ENCODE measurements at places on chromosomes 11 and 22.
A peak's percentile ranks its signal among the peaks of the same experiment; 100 is the strongest.

DNA sequence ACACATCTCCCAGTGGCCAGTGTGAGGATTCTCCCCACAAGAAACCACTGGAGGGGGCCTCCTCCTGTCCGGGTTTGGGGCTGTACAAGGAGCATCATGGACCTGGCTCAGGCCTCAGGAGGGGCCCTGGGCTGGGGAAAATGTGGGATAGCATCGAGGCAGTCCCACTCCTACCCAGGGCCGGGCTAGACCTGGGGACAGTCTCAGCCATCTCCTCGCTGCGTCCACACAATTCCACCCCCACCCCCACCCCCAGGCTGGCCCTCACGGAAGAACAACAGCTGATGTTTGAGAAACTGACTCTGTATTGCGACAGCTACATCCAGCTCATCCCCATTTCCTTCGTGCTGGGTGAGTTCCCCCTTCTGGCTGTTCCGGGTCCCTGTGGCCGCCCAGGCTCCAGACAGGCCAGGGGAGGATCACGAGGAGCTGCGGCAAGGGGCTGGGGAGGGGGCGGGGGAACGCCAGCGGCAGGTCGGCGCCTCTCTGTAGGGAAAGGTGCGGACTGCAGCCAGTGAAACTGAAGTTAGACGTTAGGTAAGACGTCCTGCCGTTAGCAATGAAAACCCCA is 4.8 kb downstream of the BEST1 start:
- peak; percentile 90 for DNase-seq

DNA sequence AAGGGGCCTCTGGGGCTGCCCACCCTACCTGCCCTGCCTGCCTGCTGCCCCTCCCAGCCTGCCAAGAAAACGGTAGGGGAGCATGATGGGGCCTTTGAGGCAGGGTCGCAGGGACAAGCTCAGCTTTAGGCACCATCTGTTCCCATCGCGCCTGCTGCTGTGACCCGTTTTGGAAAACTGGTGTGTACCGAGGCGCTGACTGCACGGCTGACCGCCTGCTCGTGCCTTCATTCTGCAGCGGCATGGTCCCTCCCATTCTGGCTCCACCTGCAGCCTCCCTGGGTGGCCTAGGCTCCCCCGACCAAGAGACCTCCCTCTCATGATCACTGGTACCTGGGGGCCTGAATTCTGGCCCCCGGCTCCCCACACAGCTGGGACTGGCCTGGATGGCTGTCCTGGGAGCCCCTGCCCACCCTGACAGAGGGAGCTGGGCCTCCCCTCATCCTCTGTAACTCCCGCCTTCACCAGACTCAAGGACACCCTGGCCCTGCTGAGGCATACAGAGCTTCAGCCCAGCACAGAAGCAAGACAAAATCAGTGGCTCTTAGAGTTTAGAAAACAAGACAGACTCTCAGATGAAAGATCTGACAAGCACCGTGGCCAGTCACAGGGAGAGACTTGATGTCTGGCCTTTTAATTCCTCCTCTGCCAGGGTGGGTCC is 6.5 kb upstream of the MYRF start:
- no peak for DNase-seq

DNA sequence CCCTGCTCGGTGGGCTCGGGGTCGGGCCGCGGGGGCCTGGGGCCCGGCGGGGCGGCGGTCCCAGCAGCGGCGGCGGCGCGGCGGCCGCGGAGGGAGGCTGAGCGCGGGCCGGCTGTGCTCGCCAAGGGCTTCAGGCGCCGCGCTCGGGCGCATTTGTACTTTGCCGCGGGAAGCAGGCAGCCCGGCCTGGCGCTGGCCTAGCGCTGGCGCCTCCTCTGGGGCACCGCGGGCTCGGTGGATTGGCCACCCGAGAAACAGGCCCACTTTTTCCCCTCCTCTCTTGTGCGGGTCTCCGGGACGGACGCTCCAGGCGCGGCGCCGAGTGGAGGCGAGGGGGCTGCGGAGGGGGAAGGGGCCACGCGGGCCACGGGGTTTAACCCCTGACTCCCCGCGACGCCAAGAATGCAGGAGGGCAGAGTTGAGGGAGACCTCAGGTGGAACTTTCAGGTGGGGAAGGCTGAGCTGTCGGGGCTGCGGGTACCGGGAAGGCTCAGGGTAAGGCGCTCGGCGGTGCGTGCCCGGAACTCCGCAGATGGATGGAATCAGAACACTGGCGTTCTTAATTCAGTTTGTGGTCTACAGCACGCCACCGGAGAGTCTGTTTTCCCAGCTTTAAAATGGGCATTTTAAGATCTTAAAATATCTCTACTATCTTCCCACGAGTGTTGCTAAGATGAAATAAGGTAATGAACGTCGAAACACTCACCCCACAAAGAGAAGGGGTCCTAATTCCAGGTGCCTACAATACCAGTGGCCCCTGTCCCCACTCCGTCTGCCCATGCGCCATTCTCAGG is at the start of gene CHRDL2:
CHRDL2 (minus strand) TSS at position 126 of the 794 bp plus-strand sequence. CDS start 538 bp downstream, outside the sequence.
- peak; percentile 80 for DNase-seq

DNA sequence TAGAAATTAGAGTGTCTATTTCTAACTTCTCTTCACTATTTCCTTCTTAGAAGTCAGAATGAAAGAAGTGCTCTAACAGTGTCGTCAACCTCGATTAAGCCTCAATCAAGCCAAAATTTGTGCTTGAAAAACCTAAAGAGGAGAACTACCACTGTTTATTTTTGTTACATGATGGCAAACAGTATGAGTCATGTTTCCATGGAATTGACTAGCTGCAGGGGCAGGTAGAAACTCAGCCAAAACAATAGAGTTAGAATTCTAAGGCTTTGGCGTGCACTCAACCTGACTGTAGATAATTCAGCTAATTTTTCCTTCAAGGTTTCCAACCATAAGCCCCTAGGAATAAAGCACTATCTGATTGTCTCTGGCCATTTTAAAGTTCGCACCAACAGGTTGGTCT is 415.9 kb downstream of the ETS1 start:
- no peak for DNase-seq

DNA sequence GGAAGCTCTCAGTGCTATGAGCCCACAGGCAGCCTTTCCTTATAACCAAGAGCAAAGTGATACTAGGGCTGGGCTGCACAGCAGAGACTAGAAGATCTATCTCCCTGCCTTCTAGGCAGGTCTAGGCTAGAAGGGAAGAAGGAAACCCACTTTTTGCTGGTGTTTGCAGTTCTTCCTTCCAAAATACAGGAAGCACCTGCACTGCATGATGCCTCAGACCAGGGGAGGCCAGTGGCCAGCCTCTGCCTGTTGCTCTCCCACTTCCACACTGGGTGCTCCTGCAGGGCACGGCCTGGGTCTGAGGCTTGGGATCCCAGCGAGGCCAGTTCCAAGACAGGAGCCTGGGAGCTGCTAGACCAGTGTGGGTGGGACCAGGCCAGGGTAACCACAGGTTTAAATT is 6.0 kb upstream of the UCP3 start:
- no peak for DNase-seq

DNA sequence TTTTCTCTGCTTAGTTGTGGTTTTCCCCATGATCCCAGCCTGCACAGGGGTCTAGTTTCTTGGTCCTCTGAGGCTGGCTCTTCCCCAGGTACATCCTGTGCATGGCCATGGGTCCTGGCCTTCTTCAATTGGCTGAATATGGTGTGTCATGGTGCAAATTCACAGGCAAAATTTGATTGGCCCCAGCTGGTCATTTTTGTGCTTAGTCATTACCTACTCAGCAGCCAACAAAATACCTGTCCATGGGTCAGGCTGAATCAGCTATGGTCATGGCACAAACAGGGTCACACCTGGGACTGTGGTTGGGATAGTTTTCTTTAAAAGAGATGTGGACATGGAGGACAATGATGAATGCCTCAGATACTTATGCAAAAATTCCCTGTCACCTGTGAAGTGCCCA is 85.7 kb downstream of the CSNK2A3 start:
- DNase-seq, result no peak

DNA sequence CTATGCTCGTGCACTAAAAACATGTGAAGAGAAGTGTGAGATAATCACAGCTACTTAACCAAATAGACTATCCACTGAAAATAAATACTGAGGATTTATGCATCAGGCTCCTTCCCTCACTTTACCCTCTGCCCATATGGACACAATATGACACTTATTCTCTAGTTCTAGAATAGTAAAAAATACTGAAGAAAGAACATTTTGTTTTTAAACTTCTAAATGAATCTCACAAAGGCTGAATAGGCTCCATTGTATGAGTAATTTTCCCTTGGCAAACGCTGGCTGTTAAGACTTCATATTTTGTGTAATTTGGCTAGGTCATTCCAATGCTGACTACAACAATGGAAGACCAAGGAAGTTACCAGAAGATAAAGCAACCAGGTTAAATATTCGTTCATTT is 9.9 kb downstream of the HPS5 start:
- peak; percentile 44 for DNase-seq

- DNase-seq, result no peak
Measured at GRCh38 chr11:13140873-13141655, 131.9 kb downstream of the RASSF10 start.

- no peak for DNase-seq
Measured at GRCh38 chr11:29095821-29096220, 921.0 kb downstream of the KCNA4 start.

GRCh38 chr22:23204541-23205157 is 24.3 kb downstream of the BCR start:
- peak; percentile 35 for DNase-seq

- no peak for DNase-seq
Measured at GRCh38 chr11:40924915-40925314, 534.5 kb downstream of the LRRC4C start.

GRCh38 chr22:23695141-23695540 is 4.3 kb downstream of the RGL4 start:
- DNase-seq, result no peak

GRCh38 chr11:122478986-122479385 is 176.5 kb upstream of the UBASH3B start:
- peak; percentile 51 for DNase-seq

DNA sequence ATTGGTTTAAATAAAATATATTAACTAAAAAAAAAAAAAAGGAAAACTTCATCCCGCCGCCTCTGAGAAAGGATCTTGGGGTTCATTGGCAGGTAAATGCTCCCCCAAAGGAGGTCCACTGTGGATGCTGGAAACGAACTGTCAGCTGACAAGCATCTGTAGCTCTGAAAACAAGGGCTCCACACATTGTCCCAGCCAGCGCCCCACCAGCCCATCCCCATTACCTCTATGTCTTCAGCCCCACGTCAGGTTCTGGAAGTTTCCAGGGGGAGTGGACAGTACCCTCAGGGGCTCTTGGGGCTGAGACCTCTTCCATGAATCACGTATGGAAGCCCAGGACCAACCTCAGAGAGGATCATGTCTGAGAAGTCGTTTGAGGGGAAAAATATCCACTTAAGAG is 66.4 kb upstream of the WNT7B start:
- DNase-seq, result no peak

DNA sequence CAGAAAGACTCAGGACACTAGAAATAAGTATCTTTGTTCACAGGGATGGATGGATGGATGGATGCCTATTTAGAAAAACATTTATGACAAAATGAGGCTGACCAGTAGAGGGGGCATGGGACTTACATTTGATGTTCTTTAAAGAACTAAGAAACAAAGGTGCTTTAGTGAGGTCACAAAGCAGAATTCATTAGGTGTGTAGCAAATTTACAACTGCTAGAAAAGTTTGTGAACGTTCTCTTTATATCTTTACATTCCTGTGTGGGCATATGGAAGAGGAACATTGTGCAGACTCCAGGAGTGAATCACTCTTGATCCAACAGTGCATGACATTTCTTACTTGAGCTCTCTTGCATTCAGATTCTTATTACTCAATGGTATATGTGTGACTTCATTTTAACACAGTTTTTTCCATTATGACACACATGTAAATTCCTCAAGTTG is 15.8 kb upstream of the SIK2 start:
- DNase-seq, result peak; percentile 46

GRCh38 chr11:85076535-85077330 is 550.4 kb downstream of the DLG2 start:
- DNase-seq, result peak; percentile 38

DNA sequence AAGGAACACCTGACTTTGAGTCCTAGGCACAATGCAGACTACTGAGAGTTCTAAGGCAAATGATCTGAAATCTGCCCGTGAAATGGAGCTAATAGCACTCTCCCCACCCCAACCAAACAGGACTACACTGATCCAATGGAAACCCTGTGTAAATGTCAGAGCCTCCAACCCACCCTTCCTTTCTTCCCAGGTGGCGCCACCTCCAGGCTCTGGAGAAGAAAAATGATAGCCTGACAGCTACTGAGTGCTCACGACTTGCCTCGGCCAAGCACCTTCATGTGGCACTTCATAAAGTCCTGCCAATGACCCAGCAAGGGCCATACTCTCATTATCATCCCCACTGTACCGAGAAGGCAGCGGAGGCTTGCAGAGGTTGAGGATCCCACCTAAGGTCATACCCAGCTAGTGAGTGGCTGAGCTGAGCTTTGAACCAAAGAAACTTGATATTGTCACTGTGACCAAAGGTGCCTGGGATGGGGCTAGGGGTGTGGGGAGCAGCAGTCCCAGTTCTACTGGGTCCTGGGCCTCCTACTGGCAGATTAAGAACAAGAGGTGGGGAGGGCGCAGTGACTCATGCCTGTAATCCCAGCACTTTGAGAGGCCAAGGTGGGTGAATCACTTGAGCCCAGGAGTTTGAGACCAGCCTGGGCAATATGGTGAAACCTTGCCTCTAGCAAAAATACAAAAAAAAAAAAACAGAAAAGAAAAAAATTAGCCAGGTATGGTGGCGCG is 20.5 kb downstream of the TST start:
- no peak for DNase-seq

- no peak for DNase-seq
Measured at GRCh38 chr11:72709478-72710238, 35.4 kb upstream of the PDE2A start.

GRCh38 chr11:77087723-77088225 is 14.9 kb upstream of the OMP start:
- DNase-seq, result no peak

DNA sequence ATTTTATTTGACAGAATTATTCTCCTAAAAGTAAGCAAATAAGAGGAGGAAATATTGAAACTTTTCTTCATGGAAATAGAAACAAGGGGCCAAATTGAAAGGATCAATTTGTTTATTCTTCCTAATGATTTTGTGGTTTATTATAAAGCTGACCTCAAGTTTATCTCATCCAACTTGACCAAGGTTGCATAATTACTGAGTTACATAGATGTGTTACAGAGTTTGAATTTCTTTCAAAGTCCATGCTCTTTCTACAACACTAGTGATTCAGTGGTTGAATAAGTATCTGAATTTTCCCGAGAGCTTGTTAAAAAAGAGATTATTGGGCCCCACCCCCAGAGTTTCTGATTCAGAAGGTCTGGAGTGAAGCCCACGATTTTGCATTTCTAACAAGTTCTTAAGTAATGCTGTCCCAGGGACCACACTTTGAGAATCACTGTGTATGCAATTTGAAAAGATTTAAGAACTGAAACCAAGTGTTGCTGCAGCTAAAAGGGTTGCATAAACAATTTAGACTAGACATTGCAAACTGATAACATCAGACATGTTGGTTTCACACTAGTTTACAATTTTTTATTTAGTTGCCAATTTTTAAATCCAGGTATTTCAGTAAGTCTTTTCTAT is 485.7 kb upstream of the ANO5 start:
- no peak for DNase-seq

- DNase-seq, result no peak
Measured at GRCh38 chr11:114164546-114164945, 105.0 kb downstream of the ZBTB16 start.

- peak; percentile 14 for DNase-seq
Measured at GRCh38 chr11:86115542-86116385, 46.9 kb upstream of the PICALM start.

GRCh38 chr11:120090411-120090810 is 47.5 kb downstream of the TRIM29 start:
- DNase-seq, result no peak

GRCh38 chr11:94877443-94878200 is 95.7 kb downstream of the CWC15 start:
- DNase-seq, result no peak
